ENCODE measurements at places on chromosomes 1 and 21.

DNA sequence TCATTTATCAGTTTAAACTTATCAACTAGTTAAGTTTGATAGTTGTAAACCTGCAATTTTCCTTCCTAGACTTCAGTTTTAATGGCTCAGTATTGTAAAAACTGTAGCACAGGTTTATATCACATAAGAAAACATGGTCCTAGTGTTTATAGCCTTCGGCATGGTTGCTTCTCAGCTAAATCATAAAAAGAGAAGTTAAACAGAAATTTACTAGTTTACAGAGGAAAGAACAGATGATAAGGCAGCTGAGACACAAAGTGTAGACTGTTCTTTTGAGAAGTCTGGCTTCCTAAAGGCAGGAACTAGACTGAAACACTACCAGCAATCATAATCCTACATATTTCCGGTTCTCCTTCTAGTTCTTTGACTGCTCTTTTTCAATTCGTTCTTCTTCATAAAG lies 39.8 kb downstream of the WNT2B start:
- DNase-seq: no peak

DNA sequence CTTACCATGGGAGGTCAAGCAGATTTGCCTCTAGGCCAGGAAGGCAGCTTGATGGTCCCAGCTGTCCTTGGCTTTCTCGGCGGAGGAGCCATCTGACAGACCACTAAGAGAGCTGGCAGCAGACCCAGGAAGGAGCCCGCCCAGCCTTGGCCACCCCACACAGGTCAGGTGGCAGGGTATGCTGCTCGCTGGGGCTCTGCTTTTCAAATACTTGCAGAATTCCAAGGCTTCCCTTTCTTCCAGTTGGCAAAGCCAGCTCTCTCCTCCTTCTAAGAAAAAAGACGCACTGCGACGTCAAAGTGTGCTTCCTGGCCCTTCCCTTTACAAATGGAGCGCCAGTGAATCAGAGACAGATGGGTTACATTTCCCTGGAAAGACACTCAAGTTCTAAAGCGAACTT lies 229.4 kb downstream of the CACNA1E start:
- no peak for DNase-seq

GRCh38 chr1:183676586-183677189 lies 23.6 kb upstream of the APOBEC4 start:
- no peak for DNase-seq

DNA sequence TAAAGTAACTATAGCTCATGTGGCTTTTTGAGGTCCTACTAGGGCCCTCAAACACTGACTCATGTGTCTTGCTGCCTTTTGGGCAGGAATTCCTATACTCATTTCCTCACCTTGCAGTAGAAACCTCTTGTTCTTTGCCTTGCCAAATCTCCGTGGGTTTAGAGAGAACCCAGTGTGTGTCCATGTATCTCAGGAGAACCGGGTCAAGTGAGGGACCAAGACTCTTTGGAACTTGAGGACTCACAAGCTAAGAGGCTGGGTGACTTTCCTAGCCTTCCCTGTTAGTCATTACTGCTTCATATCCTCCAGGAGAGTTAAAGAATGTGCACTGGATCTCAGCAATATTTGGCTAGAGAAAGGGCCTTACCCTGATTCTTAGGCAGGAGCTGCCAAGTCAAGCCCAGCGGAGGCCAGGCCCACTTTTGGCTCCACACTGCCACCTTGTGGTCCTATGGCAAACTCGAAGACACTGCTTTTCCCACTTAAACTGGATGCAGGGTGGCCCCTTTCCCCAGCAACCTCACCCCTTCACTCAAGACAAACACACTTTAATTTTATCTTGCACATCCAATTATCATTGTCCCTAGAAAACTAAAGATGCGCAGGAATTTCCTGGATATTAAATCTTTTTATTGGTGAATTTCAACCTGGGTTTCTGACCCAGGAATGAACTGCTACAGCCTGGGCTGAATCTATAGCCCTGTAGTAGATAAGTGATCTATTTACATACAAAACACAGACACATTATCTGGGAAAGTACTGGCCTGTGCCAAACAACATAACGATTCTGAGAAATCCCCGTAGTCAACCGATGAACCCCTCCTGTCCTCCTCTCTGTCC lies 10.6 kb downstream of the AVPR1B start:
- peak; percentile 68 for DNase-seq

DNA sequence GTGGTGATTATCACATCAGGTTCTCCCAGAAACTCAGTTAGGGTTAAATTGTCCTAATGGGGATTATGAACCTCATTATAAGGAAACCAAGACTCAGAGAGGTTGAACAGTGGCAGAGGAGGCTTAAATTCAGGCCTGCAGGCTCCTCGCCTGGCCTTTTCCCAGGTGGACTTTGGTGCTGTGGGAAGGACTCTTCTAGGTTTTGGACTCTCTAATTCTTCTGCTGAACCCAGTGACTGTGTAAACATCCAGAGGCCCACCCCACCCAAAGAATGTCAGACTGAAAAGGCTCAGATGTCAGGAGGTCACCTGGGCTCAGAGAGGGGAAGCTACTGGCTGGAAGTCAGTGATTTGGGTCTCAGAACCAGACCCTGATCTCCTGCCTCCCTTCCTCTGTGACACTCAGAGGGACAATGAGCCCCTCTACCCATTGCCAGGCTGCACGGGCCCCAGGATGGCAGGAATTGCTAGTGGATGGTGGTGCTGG lies 2.5 kb downstream of the ZNF362 start:
- DNase-seq: no peak

GRCh38 chr1:1359664-1360468 lies 1.5 kb upstream of the MXRA8 start:
- no peak for DNase-seq

DNA sequence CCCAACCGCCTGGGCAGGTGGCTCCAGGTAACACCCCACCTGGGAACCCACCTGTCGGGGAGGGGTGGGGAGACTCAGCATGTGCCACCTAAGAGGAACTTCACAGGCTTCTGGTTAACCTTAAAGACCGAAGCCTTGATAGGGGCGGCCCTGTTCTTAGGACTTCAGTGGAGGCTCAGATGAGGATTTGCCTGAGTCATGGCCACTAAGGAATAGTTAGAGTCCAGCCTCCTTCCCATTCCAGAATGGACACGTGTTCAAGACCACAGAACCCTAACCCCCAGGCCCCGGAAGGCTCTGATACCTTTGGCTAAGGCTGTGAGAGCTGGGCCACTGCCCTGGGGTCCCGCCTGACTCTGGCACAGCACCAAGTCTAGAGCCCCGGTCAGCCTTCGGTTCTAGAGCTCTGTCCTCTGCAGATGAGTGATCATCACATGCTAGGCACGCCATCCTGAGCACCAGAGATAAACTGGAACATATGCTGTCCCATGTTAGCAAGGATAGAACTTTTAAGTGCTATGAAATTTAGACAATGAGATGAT lies 20.3 kb downstream of the PADI6 start:
- DNase-seq: no peak

- no peak for DNase-seq
Measured at GRCh38 chr1:34113887-34114286, 51.1 kb downstream of the CSMD2 start.

GRCh38 chr1:78958711-78959110 lies 47.8 kb downstream of the ADGRL4 start:
- DNase-seq: no peak

DNA sequence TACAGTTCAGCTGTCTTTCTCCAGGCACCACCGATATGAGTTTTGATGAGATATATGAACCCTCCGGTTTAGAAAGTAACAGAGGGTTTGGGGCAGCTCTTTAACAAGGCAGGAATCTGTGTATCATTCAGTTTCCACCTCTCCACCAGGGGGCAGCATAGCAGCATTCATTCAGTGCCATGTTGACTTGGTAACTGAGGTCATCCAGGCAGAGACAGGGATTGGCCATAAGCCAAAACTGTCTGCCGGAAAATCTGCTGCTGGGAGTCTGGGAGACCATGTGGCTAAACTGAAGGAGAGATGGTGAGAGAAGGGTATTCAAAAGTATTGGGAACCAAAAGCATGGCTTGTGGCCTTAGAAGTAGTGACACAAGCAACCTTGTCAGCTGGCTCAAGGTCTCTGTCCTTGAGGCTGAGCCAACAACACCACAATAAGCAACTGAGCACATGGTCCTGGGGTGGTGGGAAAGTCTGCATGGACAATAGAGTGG lies 98.5 kb downstream of the LMX1A start:
- DNase-seq: peak; percentile 25

GRCh38 chr1:1039145-1039910 lies 19.4 kb downstream of the AGRN start:
- DNase-seq: no peak

- no peak for DNase-seq
Measured at GRCh38 chr21:37227071-37228002, 39.8 kb downstream of the VPS26C start.

DNA sequence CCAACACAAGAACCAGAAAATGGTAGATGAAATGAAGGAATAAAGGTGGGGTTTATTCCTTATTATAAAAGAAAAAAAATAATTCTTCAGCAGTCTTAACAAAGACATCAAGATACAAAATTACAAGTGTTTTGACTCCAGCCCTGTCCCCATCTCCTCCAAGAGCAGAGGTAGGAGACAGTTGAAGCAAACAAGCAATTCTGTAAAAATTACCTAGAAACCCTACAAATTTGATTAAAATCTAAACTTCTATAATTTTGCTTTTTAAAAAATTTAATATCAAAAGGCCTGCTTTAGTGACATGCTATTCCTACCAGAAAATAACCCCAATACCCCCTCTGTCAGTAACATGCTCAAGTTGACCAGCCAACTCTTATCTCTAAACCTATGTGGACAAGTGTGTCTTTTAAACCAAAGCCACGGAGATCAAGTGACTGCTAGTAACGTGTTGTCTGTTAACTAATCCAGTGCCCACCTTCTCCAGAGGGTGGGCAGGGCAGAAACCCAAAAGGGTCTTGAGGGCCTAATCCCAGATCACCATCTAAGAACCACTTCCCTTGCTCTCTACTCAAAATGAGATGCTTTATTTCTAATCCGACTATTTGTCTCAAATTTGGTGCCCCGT lies 8.4 kb downstream of the GLUL start:
- DNase-seq: no peak

DNA sequence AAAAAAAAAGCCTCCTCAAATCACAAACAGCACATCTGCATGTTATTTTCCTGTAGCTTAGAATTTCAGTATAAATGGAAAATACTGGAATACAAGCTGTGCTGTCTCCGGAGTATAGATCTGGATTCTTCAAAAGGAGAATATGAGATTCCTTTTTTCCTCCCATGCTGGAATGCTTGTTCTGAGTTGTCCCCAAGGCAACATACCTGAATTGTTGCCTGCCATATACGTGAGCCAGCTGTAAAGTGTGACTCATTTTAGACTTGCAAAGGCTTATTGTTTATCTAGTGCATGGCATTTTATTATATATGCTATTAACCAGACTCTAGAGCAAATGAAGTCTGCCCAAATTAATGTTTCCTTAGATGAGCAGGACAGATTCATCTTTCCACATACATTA lies 95.0 kb upstream of the C1orf105 start:
- DNase-seq: no peak

GRCh38 chr1:233440951-233441401 lies 113.5 kb downstream of the MAP3K21 start:
- no peak for DNase-seq

DNA sequence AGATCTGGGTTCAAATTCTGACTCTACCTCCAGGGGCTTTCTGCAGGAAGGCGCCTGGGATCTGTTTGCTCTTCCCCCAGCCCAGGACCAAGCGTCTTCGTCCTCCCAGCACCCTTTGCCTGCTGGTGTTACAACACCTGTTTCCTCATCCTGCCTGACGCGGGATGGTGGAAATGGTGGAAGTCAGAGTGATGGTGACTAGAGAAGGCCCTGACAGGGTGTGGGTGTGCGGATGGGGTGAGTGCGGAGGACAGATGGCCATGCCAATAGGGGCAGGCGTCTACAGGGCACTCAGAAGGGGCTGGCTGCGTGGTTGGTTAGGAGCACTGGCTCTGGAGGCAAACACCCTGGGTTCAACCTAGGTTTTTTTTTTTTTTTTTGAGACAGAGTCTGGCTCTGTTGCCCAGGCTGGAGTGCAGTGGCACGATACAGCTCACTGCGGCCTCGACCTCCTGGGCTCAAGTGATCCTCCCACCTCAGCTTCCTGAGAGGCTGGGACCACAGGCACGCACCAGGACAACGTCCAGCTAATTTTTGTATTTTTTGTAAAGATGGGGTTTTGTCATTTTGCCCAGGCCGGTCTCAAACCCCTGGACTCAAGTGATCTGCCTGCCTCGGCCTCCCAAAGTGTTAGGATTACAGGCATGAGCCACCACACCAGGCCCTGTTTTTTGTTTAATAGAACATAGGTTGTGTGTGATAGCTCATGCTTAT lies 1.5 kb downstream of the THEMIS2 start:
- no peak for DNase-seq

DNA sequence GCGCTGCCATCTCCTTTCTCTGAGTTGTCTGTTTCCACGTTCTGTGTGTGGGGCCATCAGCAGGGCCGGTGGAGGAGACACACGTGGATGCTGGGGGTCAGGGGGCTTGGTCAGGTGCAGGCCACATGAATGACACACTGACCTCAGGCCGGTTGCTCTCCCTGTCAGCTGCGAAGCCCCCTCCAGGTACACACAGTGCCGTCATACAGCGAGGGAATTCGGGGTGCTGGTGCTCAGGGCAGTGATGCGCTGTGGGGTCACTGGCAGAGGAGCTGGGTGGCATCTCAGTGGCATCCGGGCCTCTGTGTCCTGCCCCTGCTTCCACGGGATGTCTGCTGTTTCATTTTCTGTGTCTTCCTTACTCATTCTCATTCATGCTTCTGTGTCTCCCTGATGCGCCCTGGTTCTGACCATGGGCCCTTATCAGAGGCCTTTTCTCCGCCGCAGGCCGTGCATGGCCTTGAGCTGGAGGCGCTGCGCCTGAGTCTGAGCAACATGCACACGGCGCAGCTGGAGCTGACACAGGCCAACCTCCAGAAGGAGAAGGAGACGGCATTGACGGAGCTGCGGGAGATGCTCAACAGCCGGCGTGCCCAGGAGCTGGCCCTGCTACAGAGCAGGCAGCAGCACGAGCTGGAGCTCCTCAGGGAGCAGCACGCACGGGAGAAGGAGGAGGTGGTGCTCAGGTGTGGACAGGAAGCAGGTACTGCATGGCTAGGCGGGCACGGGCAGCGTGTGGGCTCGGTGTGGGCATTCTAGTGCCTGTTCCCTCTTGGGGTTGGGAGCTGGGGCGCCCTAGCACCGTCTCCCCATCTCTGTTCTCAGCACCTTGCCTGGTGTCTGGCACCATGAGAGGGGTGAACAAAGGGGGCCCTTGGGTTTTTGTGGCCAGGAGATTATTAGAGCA lies 22.6 kb downstream of the PCNT start:
- no peak for DNase-seq
